Chondrocyte (in vitro differentiated cells): ENCODE measurements at places on chromosomes 3 and 15. TPM values are rescaled to one million over a fixed set of nuclear protein-coding genes. Genes with fewer than 3 reads are reported as not detected.

DNA sequence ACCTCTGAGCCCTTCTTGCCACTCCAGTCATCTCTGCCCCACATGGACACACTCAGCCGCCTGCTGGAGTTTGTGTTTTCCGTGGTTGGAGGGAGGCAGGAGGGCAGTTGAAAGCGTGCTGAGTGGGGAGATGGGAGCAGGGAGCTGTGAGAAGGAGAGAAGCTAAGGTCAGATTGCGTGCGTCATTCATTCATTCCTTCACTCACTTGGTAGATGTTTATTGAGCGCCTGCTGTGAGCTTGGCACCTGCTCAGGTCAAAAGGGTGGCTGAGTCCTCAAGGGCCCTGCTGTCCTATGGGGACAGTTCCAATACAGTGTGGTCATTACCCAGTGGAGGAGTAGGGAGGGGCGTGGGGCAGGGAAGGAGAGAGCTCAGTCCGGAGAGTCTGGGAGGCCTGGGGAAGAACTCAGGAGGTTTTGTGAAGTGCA lies 23.5 kb downstream of the LIMD1 start:
- no peak for DNase-seq

GRCh38 chr3:123755085-123755484 lies 129.0 kb downstream of the MYLK start:
- DNase-seq, result no peak

GRCh38 chr3:194812176-194812575 lies 126.5 kb downstream of the FAM43A start:
- DNase-seq, result no peak

Gene GOLGA8T
- 0.20 TPM in 1 of 3 replicates, not detected in the others for total RNA-seq

Gene ANKRD63
- 0.25 to 1.1 TPM in 2 of 3 replicates, not detected in the other for total RNA-seq

GRCh38 chr3:25044762-25045710 lies 383.0 kb upstream of the RARB start:
- no peak for DNase-seq
